T-cell (primary cell): ENCODE measurements at places on chromosomes 4 and X. TPM values are rescaled to one million over a fixed set of nuclear protein-coding genes. Genes with fewer than 3 reads are reported as not detected.

The MTMR8 gene
- total RNA-seq = 3.9 TPM

GRCh38 chr4:180696460-180697092 is 1546.6 kb upstream of the TENM3 start:
- H3K4me3 ChIP-seq = no peak overlapping the region
- DNase-seq = no peak
- H3K36me3 ChIP-seq = no peaks in the 10 kb centered on the region
- no peaks in the 10 kb centered on the region for H3K4me1 ChIP-seq
- no peaks in the 10 kb centered on the region for H3K27me3 ChIP-seq

- no peak for DNase-seq
- H3K27me3 ChIP-seq = no peaks in the 10 kb centered on the region
- H3K27ac ChIP-seq = no peak overlapping the region
- H3K4me1 ChIP-seq = peaks cover 83% of the 10 kb centered on the region
- H3K36me3 ChIP-seq = peaks cover 6% of the 10 kb centered on the region
Observed at GRCh38 chr4:2816401-2816954, 23.6 kb downstream of the SH3BP2 start.

GRCh38 chrX:17638731-17639130 is 98.6 kb upstream of the SCML1 start:
- H3K27ac ChIP-seq = no peak overlapping the region
- H3K36me3 ChIP-seq = no peaks in the 10 kb centered on the region
- H3K27me3 ChIP-seq = no peaks in the 10 kb centered on the region
- no peaks in the 10 kb centered on the region for H3K4me1 ChIP-seq
- H3K4me3 ChIP-seq = no peak overlapping the region
